HEK293T (cell line): ENCODE measurements at places on chromosomes 12 and 14.

DNA sequence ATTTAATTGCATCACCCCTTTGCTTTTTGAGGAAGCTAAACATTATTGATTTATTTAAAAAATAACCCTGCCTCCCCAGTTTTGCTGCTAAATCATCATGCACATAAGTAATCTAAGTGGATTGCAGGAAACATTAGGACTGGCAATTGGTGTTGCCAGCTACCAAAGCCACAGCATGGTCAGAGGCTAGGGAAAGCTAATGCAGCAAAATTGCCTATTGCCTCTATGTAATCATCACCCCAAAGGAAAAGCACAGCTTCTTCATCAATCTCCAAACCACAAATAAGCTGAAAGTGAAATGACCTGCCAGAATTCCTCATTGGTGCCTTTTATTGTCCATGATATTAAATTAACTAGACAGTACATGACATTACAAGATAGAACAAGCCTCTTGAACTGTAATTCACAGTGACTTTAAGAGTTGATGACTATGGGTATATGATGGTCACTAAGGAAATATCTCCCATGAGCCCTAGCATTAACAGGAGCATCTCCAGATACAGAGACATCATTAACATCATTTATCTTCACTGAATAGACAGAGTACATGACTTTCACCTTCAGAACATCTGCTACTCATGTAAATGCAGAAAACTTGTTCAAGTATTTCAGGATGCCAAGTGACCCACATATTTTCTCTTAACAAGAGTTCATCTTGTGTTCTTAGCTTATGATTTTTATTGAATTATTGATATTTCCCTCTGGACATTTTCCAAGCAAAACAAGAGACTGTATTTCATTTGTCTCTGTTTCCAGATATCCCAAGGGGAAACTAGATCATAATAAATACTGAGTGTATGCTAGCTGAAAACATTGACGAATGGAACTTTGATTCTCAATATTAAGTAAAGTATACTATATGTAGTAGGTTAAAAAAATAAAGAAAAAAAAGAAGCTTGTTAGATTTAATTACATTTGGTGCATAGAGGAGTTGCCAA is 29.4 kb downstream of the PTPRR start:
- no peak for DNase-seq

DNA sequence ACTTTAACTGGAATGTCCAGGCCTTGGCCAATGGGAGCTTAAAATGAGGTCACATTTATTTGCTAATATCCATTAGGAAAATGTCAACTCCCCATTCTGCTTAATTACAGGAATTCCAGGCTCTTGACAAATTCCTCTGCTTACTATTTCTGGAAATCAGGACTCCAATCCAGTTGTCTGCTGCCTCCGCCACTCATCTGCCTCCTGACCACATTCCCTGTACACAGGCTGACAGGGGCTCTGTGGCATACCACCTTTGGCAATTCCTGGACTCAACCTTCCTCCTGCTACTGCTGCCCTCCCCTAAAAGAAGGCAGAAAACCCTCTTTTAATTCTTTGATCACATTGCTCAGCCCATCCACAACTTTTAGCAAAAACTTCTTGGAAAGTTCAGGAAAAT is 37.9 kb downstream of the KICS2 start:
- DNase-seq, result no peak

DNA sequence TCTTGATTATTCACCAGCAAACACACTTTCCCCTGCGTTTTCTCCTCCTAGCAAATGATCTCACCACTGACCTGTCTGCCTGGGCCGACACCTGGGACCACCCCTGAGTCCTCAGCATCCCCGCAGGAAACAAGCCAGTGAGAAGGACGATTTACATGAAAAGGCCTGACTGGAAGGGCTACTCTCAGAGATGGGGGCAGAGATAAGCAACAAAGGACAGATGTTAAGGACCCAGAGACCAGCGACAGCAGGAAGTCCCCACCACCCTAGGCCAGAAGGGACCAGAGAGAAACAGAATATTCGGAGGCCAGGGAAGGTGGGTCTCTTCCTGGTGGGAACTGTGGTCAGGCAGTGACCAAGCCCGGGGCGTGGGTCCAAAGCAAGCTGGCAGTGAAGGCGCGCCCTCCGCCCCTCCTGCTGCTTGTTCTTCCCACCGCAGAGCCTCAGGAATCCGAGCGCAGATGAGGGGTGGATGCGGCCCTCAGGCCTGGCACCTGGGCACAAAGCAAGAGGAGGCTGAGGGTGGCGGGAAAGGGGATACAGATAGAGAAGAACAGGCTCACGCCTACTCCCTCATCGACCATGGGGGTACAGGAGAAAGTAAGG is 55.8 kb downstream of the STX2 start:
- no peak for DNase-seq

GRCh38 chr14:104394409-104394851 is 185.1 kb upstream of the C14orf180 start:
- DNase-seq, result no peak

DNA sequence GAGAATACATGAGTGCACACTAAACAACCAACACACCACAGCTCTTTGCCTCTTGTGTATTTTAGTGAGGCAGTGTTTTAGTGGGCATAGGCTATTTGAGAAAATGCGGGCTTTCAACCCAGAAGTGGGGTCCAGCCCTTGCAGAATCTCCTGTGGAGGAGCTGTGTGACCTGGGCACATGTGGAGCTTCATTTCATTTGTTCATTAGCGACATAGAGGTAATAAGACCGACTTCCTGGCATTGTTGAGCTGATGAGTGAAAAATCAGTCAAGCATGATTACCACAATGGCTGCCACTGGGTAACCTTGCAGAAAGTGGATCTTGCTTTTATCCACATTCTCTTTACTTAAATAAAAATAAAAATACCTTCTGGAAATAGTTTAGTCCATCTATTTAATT is 923.5 kb downstream of the BCL11B start:
- DNase-seq, result no peak

DNA sequence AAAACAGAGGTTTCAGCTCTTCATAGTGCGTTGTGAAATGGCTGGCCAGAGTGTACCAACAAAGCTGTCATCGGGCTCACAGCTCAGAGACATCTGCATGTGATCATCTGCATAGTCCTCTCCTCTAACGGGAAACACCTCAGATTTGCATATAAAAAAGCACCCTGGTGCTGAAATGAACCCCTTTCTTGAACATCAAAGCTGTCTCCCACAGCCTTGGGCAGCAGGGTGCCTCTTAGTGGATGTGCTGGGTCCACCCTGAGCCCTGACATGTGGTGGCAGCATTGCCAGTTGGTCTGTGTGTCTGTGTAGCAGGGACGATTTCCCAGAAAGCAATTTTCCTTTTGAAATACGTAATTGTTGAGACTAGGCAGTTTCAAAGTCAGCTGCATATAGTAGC is 14.3 kb upstream of the PAPLN start:
- no peak for DNase-seq

DNA sequence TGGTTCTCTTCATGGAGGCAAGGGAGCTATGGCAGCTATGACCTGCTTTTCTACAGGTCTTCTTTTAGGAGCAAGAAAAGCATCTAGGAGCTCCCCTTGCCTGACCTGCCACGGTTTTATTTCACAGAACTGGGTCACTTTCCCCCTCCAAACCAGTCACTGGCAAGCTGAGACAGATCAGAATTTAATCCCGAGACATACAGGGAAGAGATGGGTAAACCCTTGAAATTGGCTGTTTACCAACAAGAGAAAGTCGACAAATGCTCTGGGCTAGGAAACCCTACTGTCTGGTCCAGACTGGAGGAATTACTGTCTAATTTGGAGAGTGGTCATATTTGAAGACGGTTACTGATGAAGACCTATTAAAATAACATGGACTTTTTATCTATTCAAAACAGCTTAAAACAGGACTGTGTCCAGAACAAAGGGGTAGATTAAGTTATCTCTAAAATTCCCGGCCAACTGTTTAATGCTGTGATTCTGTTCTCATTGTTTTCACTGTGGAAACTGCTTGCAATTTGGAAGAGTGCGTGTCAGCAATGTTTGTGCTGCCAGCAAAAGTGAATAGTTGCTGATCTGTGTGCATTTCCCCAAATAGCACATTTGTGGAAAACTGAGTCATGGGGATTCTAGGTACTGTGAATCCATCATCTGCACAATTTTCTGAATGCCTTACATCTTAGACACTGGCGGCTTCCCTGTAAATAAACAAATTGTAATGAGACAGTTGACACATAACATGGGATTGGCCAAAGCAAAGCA is 73.4 kb upstream of the EEA1 start:
- no peak for DNase-seq

DNA sequence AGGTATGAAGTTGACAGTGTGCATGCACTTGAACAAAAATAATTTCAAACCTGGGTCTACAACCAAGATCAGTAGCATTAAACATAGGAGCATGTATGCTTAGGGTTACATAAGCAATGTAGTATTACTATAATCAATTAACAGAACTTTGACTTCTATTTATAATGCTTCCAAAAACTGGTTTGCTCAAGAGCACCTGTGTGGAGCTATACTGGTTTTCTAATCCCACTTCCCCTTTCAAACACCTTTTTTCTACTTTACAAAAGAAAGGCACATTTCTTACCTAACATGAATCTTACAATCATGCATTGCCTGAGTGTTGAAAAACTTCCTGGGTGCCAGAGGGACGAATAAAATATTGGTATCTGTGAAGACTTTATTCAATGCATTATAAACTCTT is 72.7 kb downstream of the EFCAB11 start:
- DNase-seq, result no peak

DNA sequence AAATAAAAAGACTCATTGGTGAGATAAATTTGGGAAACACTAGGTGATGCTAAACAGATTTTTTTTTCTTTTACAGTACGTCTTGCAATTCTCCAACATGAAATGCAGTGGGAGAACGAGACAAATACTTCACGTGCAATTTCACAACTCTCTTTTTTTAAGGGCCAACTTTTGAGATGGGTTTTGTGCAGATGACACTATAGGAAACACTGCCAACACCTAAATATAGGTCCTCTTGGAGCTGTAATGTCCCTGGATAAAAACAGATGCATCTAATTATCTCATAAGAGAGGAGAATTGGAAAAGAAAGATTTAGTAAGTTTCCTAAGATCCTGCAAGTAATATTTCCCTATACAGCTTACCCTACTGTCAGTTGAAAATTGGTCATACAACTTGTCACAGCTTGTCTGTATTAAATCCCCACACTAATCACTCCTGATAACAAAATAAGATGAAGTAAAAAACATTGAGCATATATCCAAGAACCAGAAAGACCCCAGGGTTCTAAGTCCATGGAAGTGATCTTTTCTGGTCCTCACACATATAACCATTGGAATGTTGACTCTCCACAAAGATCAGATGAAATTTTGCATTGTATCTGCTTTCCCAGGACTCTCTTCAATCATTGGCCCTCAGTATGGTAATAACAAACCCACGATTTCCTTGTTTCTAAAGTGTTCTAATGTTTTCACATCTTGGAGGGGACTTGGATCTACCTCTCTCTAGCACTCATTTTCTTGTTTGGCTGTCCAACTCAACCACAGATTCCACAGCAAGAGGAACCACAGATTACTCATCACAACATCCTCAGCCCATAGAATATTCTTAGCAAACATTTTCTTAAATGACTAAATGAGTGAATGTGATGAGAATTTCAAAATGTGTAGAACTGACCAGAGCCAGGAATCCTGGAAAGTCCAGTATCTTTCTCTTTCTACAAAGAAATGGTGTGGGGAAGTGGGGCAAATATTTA is 769.4 kb upstream of the USP15 start:
- no peak for DNase-seq

- DNase-seq, result no peak
Observed at GRCh38 chr12:77218278-77218677, 152.9 kb upstream of the E2F7 start.

DNA sequence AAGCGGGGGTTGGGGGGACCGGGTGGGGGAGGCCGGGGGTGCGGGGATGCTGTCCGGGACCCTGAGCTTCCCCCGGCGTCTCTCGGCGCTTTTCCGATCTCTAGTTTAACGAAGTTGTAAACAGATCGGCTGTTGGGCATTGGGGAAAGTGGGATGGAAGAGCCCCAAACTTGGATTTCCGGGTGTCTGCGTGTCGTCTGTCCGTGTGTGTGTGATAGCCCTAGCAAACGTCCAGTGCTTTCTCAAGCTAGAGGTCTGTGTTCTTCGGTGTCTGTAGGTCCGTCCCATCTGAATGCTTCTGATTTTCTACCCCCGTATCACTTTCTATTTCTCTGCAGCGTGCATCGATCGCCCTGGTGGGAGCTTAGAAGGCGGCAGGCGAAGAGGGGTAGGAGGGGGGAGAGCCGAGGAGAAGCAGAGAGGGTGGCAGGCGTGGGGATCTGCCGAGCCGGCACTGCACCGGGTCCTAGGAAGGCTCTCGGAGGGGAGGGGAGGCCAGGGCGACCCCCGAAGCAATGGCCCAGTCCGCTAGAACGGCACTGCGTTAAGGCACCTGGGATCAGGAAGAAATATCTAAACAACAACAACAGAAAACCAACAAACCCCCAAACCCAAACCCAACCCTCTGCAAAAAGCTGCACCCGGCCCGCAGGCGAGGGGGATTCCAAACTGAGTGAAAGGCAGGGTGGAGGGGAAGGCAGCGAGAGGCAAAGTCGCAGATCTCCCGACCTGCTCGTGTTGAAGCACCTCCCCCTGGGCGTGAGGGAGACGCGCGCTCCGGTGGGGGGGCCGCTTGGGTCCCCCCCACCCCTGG is 1.0 kb downstream of the KCNA1 start:
- DNase-seq, result no peak
